ENCODE measurements at places on chromosomes 6 and 20.

DNA sequence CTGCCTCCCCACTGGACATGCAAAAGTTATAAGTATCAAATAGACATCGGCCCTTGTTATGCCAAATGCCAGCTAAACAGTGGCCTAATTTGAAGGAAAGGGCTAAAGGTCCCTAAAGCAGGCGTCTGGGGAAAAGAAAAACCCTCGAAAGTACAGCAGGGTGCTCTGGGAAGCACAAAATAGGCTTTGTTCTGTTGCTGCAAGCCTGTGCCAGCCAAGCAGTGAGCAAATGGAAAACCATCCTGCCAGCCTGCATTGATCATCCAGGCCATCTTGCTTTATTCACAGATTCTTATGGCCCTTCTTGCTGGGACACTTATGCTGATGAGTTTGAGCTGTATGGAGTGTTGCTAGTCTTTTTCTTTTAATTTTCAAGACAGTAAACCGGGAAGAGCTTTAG lies 62.2 kb upstream of the PLEKHG1 start:
- DNase-seq, result no peak

GRCh38 chr6:44451803-44452695 lies 64.5 kb downstream of the CDC5L start:
- no peak for DNase-seq

DNA sequence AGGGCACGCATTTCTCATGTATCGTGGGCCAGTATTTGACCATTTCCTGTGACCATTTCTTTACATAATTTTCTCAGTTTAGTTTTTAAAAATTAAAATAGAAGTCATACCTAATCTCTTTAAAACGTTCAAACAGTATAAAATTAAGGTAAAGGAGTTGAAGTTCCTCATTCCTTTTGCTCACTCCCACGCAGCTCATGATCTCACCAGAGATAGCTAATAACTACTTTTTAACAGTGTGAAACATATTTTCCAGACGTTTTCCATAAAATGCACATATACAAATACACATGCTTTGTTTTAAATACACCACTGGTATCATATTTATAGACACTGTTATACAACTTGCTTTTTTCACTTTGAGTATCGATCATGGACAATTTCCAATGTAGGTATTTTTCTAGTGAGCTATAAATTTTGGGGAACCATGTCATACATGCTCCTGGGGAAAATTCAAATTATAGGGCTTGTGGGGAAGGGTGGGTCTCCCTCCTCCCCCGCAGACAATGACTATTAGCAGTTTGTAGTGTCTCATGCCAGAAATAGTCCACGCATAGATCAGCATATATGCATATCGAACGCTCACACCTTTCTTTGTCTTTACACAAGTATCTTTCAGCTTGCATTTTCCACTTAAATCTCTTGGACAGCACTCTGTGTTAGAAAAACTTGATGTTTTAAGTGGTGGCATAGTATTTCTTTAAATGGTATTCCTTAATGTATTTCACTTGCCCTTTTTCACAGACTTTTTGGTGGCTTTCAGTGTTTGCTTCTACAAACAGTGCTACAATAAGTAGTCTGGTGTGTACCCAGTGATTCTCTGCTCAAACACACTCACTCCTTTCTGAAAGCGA lies 145.5 kb upstream of the ZNF217 start:
- DNase-seq, result no peak

GRCh38 chr6:45021676-45022075 lies 306.5 kb upstream of the RUNX2 start:
- no peak for DNase-seq

DNA sequence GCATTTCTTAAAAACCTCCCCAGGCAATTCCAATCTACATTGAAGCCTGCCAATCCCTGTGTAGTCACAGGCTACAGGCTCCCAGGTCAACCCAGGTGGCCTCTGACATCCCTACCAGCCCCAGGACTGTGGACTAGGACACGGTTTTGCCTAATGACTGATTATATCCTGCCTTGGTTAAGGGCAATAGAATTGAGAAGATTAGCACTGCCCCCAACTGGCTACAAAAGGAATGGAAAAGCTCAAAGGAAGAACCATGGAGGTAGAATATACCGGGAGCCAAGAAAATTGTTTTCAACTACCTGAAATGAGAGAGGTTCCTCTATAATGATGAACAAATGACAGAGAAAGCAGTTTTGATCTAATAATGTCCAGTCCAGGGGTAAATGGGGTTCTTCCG lies 421.1 kb upstream of the AGPAT4 start:
- DNase-seq, result no peak

DNA sequence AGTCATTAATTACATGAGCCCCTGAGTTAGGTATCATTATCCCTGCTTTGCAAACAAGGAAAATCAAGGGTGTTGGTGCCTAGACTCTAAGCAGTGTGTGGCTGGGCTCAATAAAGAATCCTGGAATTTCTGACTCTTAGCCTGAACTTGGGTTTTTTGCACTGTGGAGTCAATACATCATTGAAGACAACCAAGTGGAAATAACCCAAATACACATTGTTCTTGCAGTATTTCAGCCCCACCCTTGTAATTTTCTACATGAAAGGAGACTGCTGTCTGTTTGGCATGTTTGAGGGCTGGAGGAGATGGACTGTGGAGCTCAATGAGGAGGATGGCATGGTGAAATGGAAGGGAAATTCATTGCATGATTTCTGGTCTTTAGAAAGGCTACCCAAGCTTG lies 110.3 kb downstream of the CRYBG1 start:
- DNase-seq, result no peak

DNA sequence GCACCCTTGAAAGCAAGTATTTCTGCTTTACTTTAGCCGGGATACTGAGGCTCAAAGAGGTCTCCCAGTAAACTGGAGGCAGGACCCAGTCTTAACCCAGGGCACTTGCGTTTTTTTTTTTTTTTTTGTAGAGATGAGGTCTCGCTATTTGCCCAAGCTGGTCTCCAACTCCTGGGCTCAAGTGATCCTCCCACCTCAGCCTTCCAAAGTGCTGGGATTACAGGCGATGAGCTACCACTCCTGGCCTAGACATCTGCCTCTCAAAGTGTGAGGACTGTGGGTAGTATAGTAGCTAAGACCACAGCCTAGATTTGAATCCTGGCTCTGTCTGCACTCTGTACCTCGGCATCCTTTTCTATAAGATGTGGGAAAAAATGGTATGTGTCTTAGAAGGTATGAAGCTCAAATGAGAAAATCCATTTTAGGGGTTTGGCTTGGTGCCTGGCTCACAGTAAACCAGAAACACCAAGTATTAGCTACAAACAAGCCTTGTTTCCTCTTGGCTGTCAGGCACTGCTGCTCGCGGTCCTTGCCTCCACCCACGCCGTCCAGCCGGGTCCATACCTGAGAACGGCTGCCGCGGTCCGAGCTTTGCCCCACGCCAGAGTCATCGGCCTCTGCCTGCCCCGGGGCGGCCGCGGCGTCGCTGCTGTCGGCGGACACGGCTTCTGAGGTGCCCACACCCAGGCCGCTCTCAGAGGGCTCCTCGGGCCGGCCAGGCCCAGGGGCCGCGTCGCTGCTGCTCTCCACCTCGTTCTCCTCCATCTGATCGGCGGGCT lies 1.2 kb downstream of the ZNF335 start:
- no peak for DNase-seq
